Colonic mucosa (tissue), 4 donors: ENCODE measurements at places on chromosomes 2 and 18. TPM values are rescaled to one million over a fixed set of nuclear protein-coding genes. Genes with fewer than 3 reads are reported as not detected.
A peak's percentile ranks its signal among the peaks of the same experiment; 100 is the strongest.

Gene SNED1
- 4.6 TPM for total RNA-seq

Gene DSG4
- 0.16 TPM for total RNA-seq

Gene EMILIN1
- 43.0 TPM for total RNA-seq

Gene NAGK
- total RNA-seq = 68.4 TPM

Gene NT5DC4
- total RNA-seq = not detected

Gene KDM3A
- 35.9 TPM for total RNA-seq

Gene DDX1
- total RNA-seq = 71.6 TPM

Gene APCDD1
- total RNA-seq = 10.7 TPM

Gene MAP2
- 1.4 TPM for total RNA-seq

DNA sequence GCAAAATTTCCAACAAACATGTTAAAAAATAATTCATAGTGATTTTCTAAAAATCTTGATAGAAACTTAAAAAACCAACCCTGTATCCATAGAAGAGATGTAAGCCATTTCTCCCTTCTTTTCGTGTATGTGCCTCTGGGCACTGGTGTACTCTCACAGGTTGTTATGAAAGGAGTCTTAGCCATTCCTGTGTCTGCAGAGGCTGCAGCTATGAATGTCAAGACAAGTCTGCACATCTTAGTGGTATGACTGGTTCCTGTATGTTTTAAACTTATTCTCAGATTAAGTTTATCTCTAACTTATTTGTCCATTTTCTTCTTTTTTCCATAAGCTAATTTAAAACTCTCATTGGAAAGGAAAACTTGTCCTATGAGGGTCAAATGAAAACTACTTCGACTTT is 84.0 kb downstream of the DPP4 start:
- DNase-seq = no peak

GRCh38 chr2:9346885-9347284 is 76.4 kb downstream of the ITGB1BP1 start:
- DNase-seq = no peak

- DNase-seq = no peak
Measured at GRCh38 chr2:104521247-104521646, 332.7 kb upstream of the POU3F3 start.

- peak; percentile 21 for DNase-seq
Measured at GRCh38 chr2:216339456-216340279, 32.6 kb downstream of the MARCHF4 start.

DNA sequence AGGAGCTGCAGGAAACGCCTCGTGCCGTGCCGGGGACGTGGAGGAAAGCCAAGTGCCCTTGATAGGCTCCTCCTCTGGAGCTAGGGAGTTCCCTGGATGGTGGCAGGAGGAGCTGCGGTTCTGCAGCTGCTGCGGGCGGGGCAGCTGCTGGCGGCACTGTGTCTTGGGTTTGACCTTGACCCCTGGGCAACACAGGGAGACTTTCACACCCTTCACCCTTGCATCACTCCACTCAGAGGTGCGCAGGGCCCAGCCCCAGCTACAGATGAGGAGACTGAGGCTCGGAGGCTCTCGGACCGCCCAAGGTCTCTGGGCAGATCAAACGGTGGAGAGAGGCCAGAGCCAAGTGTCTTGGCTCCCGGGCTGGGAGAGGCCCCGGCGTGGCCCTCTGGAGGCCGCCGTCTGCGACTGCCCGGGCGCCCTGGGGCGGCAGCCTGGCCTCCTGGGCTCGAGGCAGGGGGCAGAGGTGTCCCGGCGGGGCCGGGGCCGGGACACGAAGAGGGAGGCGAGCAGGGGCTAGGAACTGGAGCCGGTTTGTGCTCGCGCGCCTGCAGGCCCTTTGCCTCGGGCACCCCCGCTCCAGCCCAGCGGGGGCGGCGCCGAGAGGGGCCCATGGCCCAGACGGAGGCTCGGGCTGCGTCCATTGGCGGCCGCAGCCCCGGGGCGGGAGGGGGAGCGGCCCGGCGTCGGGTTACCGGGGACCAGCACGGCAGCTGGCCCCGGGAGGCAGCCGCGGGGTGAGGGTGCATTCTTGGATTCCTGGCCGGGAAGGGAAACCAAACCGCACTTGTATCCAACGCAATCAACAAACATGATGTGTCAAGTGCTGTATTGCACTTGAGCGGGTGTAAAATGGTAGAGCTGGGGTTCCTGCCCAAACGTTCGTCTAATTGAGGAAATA is 129.6 kb upstream of the SLC1A4 start:
- peak; percentile 96 for DNase-seq

GRCh38 chr18:59056706-59057492 is 82.8 kb upstream of the SEC11C start:
- DNase-seq = peak; percentile 79

DNA sequence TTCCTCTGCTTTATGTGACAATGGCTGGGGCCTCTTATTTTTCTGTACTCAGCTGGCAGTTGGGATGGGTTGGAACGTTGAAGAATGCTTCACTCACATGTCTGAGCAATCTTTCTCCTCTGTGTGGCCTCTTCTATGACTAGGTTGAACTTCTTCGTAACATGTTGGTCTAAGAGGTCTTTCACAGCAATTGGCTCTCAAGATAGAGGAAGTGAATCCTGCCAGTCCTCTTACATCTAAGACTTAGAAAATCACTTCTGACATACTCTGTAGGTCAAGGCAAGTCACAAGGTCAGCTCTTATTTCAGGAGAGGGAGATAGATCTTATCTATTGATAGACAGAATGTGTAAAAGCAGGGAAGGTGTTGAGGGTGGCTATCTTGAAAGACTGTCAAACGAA is 174.1 kb downstream of the NYAP2 start:
- DNase-seq = no peak

DNA sequence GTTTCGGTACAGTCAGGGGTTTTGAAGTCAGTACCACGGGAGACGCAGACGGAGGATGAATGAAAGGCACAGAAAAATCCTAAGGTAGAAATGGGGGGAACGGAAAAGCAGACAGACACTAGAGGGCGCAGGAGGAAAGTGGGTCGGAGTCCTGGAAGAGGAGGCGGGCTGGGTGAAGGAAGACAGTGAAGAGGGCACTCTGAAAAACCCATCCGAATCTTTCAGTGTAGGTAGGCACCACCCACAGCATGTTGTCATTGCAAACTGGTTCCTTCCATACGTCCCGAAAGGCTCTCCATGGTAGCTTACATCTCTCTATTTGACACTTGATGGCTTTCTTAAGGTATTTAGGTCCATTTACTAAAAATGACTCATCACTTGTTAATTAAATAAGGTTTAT is 18.5 kb upstream of the ZNF236 start:
- peak; percentile 82 for DNase-seq

DNA sequence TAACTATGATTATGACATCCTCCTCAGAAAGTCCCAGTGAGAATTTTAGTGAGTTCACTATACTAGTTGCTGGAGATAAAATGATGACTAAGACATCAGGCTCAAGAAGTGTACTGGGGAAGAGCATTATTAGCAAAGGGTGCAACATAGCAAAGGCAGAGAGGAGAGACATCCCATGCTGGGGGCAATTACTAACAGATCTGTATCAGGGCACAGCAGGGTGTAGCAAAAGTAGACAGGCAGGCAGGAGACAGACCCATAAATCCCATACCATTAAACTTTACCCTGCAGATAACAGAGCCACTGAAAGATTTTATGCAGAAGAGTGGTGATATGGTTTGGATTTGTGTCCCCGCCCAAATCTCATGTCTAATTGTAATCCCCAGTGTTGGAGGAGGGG is 161.7 kb downstream of the SP3 start:
- no peak for DNase-seq

DNA sequence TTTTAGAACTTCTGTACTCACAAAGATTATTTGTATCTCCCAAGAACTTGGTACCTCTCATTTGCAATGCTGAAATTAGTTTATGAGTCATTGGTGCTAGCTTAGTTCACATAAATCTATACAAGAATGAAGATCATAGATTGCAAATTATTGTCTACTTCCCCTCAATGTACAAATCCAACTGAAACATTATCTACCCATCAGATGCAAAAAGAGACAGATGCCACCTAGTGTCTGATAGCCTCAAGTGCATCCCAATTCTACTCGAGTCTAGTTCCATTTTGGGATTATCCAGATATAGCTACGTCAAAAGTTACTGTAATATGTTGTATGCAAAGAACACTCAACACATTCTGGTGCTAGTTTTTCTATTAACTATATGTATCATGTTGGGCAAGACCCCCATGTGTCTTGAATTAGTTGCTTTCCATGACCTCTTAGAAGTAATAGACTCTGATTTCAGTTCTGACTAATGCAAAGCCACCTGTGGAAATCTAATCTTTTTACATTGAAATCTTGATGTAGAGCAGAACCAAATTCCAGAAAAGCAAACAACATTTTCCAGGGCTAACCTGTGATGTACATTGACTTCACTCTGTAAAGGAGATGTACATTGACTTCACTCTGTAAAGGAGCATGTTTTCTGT is 210.0 kb downstream of the RBM43 start:
- DNase-seq = peak; percentile 23

- DNase-seq = no peak
Measured at GRCh38 chr2:118983133-118983532, 41.1 kb downstream of the MARCO start.

GRCh38 chr2:206978746-206979145 is 39.4 kb downstream of the CPO start:
- DNase-seq = no peak

GRCh38 chr18:33959609-33960008 is 265.1 kb downstream of the NOL4 start:
- no peak for DNase-seq

GRCh38 chr2:212814941-212815340 is 276.3 kb upstream of the ERBB4 start:
- DNase-seq = no peak

- DNase-seq = no peak
Measured at GRCh38 chr18:42563995-42564394, 551.5 kb downstream of the RIT2 start.

DNA sequence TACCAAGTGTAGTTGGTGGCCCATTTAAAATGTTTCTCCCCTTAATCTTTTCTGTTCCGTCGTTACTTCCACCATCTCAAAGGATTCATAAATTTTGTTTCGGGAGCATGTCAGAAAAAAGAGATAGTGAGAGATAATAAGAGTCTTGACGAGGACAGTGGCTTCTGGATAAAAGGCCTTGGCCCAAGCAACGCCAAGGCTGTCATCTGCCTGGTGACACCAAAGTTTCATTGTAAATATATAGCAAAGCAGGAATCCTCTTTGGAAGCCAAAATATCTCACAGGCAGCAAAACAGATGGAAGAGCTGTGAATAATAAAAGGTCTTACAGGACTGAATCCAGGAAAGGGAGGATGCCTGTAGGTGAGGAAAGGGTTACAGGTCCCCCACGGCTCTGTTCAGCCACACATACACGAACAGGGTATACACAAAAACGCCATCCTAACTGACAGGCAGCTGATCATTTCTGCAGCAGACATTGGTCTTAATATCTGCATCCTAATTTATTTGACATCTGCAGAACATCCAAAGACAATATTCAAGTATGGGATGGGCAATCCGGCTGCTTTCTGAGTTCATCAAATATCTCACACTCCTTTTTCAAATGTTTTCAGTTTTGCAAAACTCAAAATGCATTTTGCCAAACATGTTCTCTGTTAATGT is 382.8 kb downstream of the OSR1 start:
- DNase-seq = no peak

GRCh38 chr2:201572846-201573508 is 70.3 kb downstream of the TMEM237 start:
- DNase-seq = no peak

DNA sequence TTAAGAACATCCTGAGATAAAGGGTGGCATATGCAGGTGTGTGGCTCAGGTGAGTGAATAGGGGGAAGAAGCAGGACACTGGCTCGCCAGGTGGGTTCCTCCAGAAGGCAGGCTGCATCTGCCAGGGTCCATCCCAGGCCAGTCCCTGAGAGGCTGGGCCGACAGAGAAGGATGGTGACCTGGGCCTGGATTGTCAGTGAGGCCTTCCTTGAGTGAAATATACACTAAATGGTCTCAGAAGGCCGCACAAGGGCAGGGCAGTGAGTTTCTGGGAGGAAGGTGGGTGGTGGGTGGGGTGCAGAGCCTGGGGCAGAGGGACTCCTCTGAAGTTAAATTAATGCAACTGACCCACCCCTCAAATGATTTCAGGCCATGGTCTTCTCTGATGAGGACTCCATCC is 182.1 kb downstream of the ANKRD30B start:
- DNase-seq = no peak
